Dermis microvascular lymphatic vessel endothelial cell (primary cell): ENCODE measurements at places on chromosomes 13 and 19. TPM values are rescaled to one million over a fixed set of nuclear protein-coding genes. Genes with fewer than 3 reads are reported as not detected.

CABP5 gene
- total RNA-seq, result not detected in 2 replicates

ZNF99 gene
- not detected in 2 replicates for total RNA-seq

SYNGR4 gene
- total RNA-seq, result not detected in 2 replicates

DNA sequence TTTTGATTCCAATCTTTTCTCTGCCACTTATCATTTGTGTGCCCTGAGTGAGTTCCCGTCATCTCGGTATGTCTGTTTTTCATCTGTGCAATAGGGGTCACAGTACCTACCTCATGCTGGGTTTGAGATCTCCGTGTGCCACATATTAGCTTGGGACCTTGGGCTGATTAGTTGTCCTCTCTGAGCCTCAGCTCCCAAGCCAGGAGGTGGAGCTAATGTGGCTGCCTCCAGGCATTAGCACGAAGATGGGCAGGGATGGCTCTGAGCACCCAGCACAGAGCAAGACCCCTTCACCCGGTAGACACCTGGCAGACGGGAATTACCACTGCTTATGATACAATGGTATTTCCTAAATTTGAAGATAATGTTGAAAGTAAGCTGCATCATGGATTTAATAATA, 35.8 kb upstream of the XPO4 start:
- no peak for DNase-seq

DNA sequence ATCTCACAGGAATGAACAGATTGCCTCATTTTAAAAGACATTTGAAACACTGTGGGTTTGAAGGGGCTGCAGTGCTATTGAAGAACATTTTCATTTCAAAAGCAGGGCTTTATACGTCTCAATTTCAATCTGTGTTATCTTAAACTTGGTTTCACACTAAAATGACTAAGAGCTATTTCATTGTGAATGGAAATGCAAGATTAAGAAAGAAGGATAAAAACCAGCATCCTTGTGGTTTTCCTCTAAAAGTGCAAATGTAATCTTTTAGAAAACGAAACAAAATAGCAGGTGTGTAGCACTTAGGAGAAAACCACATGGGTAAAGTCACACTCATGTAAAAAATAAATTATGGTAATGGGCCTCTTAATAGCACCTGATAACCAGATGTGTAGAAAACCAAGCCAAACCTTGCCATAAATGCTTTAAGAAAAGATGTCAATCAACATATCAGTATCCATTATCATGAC, 397.7 kb downstream of the GPC6 start:
- DNase-seq, result no peak
